ENCODE measurements at places on chromosomes 13 and 19.

DNA sequence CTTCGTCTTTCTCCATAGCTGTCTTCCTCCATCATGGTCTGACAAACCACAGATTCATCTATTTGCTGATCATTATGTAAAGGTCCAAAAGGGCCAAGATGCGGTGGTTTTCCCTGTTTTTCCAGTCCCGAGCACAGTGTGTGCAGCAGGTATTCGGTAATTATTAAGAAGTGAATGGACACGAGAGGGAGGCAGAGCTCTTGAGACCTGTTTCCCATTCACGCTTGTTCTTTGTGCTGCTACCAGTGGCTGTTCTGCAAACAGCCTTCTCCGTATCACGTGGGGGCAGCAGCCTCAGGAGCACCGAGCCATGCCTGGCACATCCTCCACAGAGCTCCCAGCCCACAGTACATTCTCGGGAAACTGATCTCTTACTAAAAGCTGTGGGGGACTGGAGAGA, 50.3 kb downstream of the CCDC70 start:
- no peak for DNase-seq

- DNase-seq, result no peak
These were observed 68.1 kb downstream of the UFM1 start for GRCh38 chr13:38417727-38418126.

- DNase-seq, result no peak
These were observed 5.1 kb downstream of the HNRNPM start for GRCh38 chr19:8449830-8450229.

DNA sequence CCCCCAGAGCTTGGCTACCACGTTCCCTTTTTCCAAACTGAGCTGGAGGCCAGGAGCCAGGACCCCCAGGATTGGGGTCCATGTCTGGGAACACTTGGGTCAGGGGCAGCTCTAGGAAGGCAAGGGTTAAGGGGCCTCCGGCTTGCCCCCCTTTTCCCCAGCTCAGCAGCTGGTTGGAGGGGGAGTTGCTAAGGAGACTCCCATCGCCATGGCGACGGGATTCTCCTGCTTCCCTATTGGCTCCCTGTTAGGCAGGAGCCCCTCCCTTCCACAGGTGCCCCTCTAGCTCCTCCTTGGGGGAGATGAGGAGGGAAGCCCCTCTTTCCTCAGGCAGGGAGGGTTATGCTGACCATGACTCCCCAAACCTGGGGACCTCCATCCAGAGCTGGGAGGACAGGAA, 33.9 kb downstream of the PDE4A start:
- no peak for DNase-seq

DNA sequence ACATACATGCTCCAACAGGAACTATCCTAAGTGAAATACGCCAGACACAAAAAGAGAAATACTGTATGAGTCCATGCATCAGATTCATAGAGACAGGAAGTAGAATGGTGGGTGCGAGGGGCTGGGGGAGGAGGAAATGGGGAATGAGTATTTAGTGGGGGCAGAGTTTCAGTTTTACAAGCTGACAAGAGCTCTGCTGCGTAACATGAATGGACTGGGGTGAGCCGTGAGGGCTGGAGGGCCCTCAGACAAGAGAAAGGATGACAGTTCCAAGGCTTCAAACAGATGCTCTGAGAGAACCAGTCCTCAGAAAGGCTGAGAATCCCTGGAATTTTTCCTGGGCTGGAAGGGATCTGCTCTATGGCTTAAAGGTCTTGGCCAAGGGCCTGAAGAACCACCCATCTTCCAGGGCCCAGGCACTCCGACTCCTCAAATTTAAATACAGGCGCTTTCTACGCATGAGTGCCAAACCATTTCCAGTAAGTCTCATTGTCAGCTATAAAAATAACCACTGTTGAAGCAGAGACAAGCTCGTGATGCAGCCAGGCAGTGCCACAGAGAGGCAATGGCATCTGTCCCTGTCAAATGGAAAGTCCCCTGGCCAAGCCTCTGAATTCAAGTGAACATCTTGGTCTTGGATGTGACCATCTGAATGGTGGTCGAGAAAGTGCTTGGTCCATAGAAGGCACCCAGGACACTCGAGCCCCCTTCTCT, 17.5 kb downstream of the KLF2 start:
- no peak for DNase-seq

DNA sequence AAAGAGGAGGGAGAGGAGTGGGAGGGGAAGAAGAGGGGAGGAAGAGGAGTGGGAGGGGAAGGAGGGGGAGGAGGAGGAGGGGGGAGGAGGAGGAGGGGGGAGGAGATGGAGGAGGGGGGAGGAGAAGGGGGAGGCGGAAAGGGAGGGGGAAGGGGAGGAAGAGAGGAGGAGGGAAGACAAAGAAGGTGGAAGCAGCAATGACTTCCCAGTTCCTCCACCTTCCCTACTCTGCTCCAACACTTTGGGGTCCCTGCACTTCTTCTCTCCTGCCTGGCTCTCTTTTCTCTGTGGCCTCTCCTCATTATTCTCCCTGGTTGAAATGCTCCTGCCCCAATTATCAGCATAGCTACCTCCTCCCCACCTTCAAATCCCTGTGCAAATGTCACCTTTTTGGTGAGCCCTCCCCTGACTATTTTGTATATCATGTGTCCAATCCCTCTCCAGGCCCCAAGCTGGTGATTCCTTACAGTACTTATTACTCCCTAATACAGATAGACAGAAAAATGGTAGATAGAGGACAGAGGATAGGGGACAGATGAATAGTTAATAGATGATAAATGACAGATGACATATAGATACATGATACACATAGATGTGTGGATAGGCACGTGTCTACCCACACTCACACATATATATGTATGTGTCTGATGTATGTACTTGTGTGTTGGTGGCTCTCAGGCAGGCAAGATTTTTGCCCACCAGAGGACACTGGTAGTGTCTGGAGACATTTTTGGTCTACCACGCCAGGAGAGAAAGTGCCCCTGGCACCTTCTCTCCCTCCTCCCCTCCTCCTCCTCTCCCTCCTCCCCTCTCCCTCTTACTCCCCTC, 25.2 kb downstream of the NLRP9 start:
- no peak for DNase-seq

DNA sequence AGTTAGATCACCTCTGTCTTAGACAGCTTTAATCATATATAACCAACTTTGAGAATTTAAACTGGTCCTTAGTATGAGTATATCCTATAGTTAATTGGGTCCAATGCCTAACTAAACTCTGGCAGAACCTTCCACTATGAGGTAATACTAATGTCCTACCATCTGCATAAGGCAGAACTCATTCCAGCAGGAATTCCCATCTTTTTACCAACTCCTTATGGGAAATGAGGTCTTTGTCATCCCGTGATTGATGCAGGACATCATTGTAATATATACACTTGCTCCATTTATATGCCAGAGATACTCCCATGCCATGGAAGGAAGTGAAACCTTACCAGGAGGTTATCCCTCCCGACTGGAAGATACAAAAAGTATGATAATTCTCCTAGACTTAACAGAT, 2.8 kb downstream of the KCTD4 start:
- DNase-seq, result no peak

DNA sequence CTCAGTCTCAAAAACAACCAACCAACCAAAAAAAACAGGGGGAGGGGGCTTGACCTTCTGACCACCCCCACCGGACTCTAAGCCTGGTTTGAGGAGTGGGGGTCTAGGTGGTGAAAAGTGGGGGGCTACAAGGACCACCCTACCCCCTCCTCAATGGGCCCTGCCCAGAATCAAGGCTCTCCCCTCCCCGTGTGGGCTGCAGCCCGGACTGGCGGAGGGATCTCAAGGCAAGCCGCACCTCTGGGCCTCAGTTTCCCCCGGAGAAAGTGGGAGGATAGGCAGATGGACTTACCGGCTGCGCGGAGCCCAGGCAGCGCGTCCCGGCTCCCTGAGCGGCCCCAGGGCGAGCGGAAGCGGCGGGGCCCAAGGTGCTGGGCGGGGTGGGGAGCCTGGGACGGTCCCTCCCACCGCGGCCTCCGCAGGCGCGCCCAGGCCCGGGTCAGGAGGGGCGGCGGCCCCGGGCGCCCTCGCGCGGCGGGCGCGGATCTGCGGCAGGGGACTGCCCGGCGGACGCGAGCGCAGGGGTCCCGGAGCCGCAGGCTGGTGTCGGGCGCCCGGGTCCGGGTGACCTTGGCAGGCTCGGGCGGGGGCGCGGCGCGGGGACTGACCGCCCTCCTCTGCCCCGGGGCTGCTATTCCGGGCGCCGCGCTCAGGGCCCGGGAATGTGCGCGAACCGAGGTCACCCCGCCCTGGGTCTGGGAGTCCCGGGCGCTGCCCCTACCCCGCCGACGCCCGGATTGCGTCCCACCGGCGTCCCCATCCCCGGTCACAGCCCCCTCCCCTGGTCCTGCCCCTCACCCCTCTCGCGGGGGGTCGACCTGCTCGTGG, at the start of gene ADAMTSL5:
Gene ADAMTSL5, minus strand, starts transcription at position 349 of the 828 bp plus-strand sequence. CDS start 2,076 bp downstream, outside the sequence.
- DNase-seq, result no peak

DNA sequence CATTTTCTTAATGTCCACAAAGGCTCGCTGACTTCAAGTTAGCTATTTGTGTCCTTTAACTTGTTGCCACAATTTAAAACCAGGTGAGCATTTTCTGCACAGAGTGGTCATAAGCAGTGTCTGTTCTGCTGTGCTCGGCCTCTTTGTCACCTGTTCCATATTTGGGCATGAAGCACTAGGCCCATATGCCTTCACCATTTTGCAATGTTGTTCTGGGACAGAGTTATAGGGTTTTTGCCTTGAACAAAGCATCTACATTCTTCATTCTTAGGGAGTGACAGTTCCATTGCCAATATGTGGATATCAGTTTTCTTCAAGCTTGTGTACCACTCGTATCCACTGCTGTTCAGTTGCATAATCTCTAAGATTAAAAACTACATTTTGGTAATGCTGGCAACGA, 56.1 kb downstream of the LRCH1 start:
- no peak for DNase-seq

GRCh38 chr19:2803486-2804155, 16.0 kb upstream of the ZNF554 start:
- no peak for DNase-seq

DNA sequence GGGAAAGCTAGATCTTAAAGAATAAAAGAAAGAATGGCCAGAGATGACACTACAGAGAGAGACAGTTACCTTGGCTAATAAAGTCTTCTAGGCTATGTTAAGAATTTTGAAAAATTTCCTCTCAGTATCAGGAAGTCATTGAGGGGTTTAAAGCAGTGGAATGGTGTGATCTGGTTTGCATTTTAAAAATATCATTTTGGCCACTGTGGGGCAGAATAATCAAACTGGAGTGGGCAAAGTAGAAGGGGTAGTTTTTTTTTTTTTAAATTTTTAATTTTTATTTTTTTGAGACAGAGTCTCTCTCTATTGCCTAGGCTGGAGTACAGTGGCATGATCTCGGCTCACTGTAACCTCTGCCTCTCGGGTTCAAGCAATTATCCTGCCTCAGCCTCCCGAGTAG, 4.4 kb upstream of the CNMD start:
- no peak for DNase-seq

- DNase-seq, result no peak
These were observed 15.5 kb upstream of the KCNN1 start for GRCh38 chr19:17951157-17951989.

GRCh38 chr19:17114414-17114831, 38.8 kb downstream of the MYO9B start:
- no peak for DNase-seq

DNA sequence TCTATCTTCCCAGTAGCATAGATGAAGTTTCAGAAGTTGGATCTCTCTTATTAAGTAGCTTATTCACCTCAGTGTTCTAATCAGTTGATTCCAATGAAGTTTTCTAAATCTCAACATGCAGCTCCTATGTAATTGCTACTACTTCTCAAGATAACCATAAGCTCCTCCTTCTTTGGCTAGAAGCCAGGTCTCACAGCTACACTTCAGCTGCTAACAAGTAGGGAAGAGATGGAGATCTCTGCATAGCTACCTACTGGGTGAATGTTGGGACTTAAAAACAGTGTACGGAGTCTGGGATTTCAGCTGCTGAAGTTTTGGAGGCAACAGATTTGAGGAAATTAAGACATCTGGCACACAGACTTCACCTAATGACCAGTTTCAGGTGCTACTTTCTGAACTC, 661.0 kb downstream of the SLITRK1 start:
- no peak for DNase-seq

DNA sequence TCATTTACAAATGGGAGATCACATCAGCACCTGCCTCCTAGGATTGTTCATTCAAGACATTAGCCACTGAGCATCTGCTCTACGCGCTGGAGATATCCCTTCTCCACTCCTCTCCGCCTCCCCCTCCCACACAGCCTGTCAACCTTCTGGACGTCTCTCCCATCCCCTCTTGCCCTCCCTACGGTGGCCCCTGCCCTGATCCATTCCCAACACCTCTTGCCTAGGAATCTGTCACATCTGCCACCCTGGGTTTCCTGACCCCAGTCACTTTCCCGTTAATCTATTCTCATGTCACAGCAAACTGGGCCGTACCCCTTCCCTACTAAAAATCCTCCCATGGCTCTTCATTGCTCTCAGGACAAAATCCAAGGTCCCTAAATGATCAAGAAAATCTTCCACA, 10.3 kb downstream of the DYRK1B start:
- no peak for DNase-seq

GRCh38 chr13:113559901-113560644, 24.5 kb upstream of the TFDP1 start:
- no peak for DNase-seq

GRCh38 chr19:47539747-47540311, 25.0 kb upstream of the NAPA start:
- DNase-seq, result no peak

DNA sequence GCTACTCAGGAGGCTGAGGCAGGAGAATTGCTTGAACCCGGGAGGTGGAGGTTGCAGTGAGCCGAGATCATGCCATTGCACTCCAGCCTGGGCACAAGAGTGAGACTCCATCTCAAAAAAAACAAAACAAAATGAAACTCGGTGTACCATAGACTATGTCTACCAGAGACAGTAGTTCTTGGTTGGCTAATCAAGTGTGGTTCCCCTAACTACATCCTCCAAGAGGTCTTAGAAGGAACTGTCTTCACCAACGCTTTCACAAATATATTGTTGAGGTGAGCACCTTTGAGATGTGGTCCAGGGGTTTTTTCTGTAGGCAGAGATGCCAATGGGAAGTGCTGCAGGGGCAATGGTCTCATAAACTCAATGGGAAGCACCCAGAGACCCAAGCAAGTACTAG, 48.0 kb downstream of the RFC3 start:
- DNase-seq, result no peak

- peak; percentile 1 for DNase-seq
These were observed 48.9 kb downstream of the MYH14 start for GRCh38 chr19:50252111-50252886.

DNA sequence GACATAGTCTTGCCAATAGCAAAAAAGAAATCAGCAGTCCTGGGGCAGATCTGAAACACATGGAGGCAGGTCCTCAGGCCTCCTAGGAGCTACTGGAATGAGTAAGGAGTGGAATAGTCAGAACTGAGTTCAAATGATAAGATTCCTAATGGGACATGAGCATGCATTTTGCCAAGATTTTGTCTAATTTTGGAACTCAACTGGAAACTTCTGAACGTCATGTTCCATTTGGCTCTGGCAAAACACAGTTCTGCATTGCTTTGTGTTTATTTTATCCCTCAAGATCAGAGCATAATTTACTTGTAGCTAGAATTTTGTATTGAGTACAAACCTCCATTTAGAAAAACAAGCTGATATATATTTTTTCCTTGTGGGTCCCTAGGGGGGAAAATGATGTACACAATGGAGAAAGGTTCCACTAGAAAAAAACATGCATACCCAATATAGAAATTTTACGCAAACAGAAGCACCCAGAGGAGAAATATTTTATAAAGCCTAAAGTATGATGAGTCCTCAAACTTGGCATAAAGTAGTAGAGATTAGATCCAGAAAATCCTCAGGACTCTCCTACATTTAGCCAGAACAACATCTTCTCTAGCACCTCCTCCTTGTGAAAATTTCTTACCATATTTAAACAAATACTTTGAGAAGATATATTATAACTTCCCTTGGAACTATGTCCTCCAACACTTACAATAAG, 149.0 kb upstream of the SERP2 start:
- DNase-seq, result no peak
